ENCODE measurements at places on chromosomes 1 and 21.
A peak's percentile ranks its signal among the peaks of the same experiment; 100 is the strongest.

DNA sequence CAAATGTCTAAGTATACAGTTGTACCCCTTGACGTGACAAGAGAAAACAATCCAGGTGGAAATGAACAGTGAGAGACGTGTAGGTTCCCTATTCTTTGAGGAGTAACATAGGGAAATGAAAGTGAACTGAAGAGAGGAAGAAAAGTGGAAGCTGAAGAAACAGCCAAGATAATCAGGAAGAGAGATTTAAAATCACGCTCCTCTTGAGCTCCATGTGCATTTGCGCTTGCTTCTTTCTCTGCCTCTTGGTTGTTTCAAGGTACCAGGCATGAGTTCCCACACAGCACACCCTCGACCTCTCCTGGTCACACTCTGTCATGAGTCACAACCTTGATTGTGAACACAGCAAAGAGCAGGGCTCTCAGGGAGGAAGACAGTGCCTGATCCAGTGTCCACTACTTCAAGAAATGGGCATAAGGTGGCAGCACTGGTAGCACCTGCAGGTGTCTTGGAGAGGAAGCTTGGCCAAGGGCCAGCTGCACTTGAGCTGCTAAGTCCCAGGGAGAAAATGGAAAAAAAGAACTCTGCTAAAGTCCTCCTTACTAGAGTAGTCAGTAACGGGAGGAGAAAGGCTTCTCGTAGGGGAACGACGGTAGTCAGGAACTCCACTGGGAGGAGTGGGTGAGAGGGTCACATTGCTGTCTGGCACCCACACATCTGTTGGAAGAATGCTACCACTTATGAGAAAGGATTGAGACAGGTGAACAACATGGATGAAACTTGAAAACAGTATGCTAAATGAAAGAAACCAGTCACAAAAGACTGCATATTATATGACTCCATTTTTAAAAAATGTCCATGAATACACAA is 18.3 kb upstream of the ARID1A start:
- no peak for DNase-seq

- DNase-seq: no peak
Observed at GRCh38 chr21:42377211-42377950, 11.0 kb upstream of the TFF1 start.

DNA sequence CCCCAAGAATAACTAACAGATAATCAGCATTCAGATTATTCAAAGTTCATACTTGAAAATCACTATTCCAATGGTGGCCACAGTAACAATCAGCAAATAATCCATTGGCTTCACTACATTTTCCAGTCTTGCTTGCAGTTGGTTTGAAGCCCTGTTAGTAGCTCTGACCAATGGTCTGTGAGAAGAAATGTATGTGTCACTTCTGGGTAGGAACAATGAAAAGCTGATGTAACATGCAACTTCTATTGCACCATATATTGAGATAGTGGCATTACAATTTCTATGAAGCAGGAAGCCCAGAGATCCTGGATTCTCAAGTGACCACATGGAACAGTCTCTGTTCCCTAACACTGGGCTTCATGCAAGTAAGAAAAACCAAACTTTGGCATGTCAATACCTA is 250.9 kb upstream of the DAB1 start:
- no peak for DNase-seq

GRCh38 chr1:46179138-46180081 is 3.1 kb upstream of the P3R3URF start:
- peak; percentile 90 for DNase-seq

DNA sequence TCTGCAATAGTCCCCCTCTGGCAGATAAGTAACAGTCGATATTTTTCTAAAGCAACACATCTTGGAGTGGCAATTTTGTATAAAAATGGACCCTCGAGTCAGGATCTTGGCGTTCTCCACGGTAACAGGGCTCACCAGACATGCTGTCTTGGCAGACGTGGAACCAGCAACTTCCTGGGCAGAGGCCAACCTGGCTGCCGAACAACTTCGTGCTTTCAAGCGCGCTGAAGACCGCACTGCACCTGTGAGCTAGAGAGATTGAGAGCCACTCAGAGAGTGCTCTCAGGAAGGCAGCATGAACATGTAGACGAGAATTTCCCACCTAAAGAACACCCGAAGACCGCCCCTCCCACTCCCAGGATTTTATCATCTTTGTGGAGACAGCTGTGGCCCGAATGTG is 7.3 kb downstream of the C1orf174 start:
- DNase-seq: no peak

GRCh38 chr1:153533689-153534201 is 2.0 kb downstream of the S100A6 start:
- DNase-seq: no peak

- DNase-seq: no peak
Observed at GRCh38 chr21:28608646-28609045, 384.0 kb downstream of the LTN1 start.

- DNase-seq: no peak
Observed at GRCh38 chr1:179529482-179530195, 46.1 kb downstream of the NPHS2 start.

- no peak for DNase-seq
Observed at GRCh38 chr1:24609949-24610517, 33.1 kb upstream of the SRRM1 start.

DNA sequence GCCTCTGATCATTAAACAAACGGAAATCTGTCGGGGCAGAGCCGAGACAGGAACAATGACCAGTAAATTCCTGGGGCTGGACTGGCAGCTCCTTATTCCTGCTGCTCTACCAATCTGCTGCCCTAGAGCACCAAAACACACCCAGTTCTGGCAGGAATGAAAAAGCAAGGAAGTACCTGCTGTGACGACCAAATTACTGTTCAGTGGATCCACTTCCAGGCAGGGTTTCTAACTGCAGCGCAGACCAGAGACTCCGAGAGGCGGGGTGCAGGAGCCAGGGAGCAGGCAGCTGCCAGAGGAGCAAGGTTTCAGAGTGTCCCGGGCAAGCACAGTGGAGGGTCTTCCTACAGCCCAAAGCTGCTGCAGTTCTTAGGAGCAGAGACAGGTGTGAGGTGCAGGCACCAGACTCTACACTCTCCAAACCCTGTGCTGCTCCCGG is 32.4 kb downstream of the KANK4 start:
- DNase-seq: no peak

- no peak for DNase-seq
Observed at GRCh38 chr1:212118167-212118871, 82.8 kb downstream of the DTL start.

DNA sequence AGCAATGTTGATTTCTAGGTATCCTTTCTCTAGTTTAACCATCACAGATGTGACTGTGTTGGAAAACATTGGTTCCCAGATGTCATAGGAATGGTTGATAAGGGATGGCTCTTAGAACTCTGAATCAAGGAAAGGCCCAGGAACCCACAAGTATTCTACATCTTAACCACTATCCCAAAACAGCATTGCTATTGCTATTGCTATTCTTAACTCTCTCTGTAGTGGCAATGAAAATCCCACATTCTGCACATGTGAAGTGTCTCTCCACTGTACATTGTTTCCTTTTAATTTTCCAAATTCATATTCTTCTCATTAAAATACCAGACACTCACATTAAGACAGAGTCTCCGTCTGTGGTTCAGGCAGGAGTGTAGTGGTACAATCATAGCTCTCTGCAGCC is 420.4 kb upstream of the RUNX1 start:
- no peak for DNase-seq

- no peak for DNase-seq
Observed at GRCh38 chr1:232196042-232196441, 433.9 kb downstream of the SIPA1L2 start.

DNA sequence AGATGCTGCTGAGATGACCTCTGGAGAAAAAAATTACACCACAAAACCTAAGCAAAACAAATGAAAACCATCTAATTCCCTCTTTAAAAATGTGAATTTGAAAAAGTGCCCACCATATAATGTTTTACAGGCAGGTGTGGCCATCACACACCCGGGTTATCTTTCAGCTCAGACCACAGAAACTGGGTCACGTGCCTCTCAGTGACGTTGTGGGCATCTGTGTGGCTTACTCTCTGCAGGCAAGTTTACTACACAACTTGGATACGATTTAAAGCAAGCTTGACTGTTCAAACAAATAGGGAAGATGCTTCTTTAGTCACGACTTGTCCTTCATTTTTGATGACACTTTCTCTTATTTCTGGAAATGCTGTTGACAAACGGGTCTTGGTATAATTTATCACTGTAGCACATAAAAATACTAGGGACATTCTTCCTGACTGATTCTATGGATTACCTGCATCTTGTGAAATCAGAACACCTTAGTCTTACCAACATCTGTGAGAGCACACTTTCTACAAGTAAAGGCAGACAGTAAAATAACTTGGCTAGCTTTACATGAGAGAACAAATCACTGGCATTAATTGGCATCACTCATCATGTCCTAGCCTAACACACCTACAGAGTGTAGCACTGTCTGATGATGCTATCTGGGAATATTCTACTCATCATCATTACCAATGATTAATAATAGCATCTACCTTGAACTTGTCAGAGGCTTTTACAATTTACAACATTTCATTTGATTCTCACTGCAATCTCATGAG is 89.3 kb upstream of the EDEM3 start:
- no peak for DNase-seq

- no peak for DNase-seq
Observed at GRCh38 chr1:237478842-237479241, 411.9 kb downstream of the ZP4 start.

- DNase-seq: no peak
Observed at GRCh38 chr1:197140121-197140520, 6.3 kb downstream of the ASPM start.

DNA sequence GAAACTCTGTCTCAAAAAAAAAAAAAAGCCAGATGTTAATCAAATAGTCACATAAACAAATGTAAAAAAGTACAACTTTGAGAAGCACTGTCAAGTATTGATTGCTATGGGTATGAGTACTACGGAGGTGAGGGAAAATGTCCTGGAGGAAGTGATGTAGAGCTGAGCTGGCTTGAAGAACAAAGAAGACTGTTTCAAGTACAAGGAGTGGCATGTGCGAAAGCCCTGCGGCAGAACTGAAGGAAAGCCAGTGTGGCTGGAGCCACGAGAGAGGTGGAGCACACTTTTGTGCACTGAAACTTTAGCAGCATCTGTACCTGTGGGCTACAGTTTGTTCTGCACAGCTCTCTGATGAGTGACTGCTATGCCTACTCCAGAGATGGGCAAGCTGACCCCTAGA is 5.4 kb upstream of the RPS6KA1 start:
- no peak for DNase-seq

DNA sequence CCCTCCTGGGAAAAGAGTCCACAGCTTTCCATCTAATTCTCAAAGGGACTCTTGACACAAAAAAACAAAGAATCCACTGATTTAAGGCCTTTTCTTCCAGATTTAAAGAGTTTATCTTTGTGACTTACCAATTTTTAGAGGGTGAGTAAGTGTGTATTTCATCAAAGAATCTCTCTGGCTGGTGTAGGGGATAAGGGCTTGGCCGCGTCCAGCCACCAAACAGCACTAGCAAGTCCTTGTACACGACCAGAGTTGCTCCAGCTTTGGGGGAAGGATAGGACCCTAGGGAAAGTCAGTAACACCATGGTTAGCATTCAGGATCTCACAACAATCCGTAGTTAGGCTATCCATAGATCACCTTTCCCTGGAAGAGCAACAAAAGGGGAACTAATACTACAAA is 19.5 kb upstream of the CPLANE2 start:
- no peak for DNase-seq

DNA sequence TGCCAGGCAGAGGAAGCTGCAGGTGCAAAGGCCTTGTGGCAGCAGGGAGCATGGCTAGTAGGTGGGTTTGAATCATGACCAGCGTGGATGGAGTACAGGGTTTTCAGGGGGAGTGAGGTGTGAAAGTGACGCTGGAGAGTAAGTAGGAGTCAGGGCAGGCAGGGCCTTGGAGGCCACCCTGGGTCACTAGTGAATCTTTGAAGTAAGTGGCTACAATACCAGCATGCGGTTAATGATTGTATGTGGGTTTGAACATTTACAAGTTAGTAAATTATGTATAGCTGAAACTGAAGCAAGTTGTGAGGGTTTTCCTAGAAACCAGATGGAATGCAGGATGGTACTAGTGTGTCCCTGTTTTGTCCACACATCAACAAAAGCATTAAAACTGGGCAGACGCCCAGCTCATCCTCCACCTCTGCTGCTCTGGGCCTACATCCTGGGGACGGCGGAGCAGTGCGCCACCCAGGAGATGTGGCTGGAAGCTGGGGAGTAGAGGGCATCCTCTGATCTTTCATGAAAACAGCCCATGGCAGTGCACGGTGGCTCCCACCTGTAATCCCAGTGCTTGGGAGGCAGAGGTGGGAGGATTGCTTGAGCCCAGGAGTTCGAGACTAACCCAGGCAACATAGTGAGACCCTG is 41.2 kb upstream of the B3GALNT2 start:
- DNase-seq: no peak

DNA sequence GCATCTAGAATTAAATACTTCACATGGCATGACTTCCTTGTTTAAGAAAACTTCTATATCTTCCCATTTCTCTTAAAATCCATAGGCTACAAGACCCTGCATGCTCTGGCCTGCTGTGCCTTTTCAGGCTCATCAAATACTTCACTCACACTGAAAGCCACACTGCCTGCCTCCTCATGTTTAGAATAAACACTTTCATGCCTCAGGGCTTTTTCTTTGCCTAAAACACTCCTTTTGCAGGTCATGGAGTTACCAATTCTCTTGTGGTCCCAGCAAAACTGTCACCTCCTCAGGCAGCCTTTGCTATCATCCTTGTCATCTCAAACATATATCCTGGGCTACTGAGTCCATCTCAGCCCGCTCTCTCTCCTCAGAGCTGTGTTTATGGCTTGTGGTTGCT is 5.5 kb downstream of the SGIP1 start:
- no peak for DNase-seq

GRCh38 chr1:57678138-57678537 is 254.3 kb upstream of the DAB1 start:
- DNase-seq: no peak

- no peak for DNase-seq
Observed at GRCh38 chr1:72530646-72531045, 248.3 kb upstream of the NEGR1 start.

DNA sequence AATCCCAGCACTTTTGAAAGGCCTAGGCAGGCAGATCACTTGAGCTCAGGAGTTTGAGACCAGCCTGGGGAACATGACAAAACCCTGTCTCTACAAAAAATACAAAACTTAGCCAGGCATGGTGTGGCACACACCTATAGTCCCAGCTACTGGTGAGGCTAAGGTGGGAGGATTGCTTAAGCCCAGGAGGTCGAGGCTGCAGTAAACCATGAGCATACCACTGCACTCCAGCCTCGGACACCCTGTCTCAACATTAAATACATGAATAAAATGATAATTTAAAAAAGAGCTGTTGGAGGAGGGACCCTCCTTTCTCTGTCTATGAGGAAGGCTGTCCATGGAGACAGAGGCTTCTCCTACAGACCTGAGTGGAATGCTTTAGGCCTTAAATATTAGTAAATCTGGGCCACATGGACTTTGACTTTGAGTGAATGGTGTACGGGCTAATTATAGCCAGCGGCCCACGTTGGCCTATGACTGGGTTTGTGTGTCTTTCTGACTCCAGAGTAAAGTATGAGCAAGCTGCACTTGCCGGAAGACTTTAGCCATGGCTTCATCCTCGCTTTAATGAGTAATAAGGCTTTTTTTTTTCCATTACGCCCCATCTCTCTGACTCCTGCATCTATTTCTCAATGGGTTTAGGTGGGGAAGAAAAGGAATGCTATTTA is 21.3 kb downstream of the RAB3B start:
- DNase-seq: no peak
